ENCODE measurements at places on chromosomes 6 and 20.
A peak's percentile ranks its signal among the peaks of the same experiment; 100 is the strongest.

DNA sequence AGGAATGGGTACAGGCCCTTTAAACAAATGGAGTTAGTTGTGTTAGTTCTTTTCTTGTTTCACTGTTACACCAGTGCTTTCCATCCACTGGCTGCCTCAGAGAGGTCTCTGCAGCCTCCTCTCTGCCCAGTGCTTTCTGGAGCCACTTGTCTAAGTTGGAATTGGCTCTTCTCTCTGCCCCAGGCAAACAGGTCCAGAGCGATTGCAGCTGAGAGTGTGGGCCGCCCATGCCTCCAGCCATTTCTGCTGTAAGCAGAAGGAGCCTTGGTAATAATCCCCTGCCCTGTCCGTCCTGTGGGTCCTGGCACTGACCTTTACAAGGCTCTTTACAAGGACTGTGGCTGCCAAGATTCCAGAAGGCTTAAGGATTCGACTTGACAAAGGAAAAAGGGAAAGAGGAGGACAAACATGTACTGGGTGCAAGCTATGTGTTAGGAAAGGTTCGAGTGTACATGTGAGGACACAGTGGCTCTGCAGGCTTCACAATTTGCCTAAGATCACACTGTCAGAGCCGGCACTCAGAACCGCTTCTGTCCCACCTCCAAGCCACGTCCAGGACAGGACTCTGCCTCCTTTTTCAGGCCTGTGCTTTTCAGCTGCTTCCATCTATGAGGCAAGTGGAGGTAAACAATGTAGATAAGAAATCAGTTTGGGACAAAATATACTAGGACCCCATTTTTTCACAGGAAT, 88.5 kb downstream of the POPDC3 start:
- H3K4me1 ChIP-seq: peaks cover 2% of the 10 kb centered on the region
- no peak overlapping the region for H3K4me3 ChIP-seq
- no peak for DNase-seq
- H3K27ac ChIP-seq: no peak overlapping the region
- H3K36me3 ChIP-seq: no peaks in the 10 kb centered on the region

- H3K4me3 ChIP-seq: peak overlapping the region; percentile 28
- no peaks in the 10 kb centered on the region for H3K36me3 ChIP-seq
- H3K27ac ChIP-seq: no peak overlapping the region
- H3K4me1 ChIP-seq: no peaks in the 10 kb centered on the region
- H3K27me3 ChIP-seq: no peaks in the 10 kb centered on the region
Observed at GRCh38 chr20:23161244-23161891, 75.2 kb upstream of the CD93 start.

DNA sequence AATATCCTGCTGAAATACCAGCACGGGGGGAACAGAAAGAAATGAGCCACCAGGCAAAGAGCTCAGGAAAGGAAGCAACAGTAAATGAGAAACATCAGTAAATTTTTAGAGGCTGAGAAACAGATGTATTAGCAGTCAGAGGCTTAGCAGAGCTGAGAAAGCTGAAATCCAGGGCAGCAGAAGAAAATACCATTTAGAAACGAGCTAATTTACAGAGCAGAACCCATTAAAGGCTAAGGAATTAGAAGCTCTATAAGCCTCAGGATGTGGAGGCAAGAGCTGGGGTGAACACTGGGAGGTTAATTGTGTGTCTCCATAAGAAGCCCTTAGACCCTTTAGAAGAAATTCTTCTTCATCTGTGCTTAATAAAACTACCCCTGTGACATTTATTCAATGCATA, 178.6 kb upstream of the RGS17 start:
- H3K36me3 ChIP-seq: no peaks in the 10 kb centered on the region
- H3K4me1 ChIP-seq: no peaks in the 10 kb centered on the region
- H3K27me3 ChIP-seq: no peaks in the 10 kb centered on the region
- DNase-seq: no peak
- no peak overlapping the region for H3K27ac ChIP-seq

DNA sequence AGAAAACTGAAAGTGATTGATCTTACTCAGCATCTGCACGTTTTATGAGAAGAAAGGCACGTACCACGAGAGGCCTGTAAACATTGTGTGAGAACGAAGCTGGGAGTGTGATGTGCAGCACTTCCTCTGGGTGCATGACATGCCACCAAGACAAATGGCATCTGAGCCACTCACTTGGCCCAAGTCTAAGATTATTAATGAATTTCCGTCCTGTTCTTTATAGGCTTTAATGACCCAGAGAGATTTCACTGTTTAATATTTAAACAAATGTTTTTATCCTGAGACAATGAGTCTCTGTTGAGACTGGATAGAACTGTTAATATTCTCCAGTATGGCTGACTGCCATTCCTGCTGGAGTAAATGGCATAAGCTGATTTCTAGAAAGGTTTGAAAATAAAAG, 172.6 kb upstream of the PHACTR1 start:
- H3K27ac ChIP-seq: no peak overlapping the region
- no peaks in the 10 kb centered on the region for H3K36me3 ChIP-seq
- no peak for DNase-seq
- no peaks in the 10 kb centered on the region for H3K27me3 ChIP-seq

DNA sequence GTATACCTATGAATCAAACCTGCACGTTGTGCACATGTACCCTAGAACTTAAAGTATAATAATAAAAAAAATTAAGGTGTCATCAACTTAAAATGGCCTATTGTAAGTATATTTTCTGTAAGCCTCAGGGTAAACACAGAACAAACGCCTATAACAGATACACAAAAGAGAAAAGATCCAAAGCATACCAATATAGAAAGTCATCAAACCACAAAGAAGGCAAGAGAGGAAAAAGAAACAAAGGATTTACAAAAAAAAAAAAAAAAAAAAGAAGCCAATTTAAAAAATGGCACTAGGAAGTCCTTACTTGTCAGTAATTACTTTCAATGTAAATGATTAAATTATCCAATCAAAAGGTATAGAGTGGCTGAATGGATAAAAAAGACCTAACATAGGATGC, 24.6 kb upstream of the ASF1A start:
- no peak for DNase-seq
- H3K4me1 ChIP-seq: no peaks in the 10 kb centered on the region
- H3K27me3 ChIP-seq: no peaks in the 10 kb centered on the region
- H3K4me3 ChIP-seq: no peak overlapping the region
- H3K36me3 ChIP-seq: no peaks in the 10 kb centered on the region

- no peaks in the 10 kb centered on the region for H3K4me1 ChIP-seq
- peaks cover 7% of the 10 kb centered on the region for H3K36me3 ChIP-seq
- no peak overlapping the region for H3K4me3 ChIP-seq
- DNase-seq: no peak
- no peak overlapping the region for H3K27ac ChIP-seq
- H3K27me3 ChIP-seq: no peaks in the 10 kb centered on the region
Observed at GRCh38 chr6:116579143-116579542, 7.8 kb downstream of the RWDD1 start.

GRCh38 chr6:157139054-157139708, 184.1 kb downstream of the TMEM242 start:
- peaks cover 7% of the 10 kb centered on the region for H3K36me3 ChIP-seq
- H3K4me1 ChIP-seq: no peaks in the 10 kb centered on the region
- no peaks in the 10 kb centered on the region for H3K27me3 ChIP-seq
- no peak overlapping the region for H3K4me3 ChIP-seq
- DNase-seq: no peak
- H3K27ac ChIP-seq: no peak overlapping the region

GRCh38 chr6:10248378-10248843, 166.5 kb downstream of the TFAP2A start:
- H3K4me3 ChIP-seq: no peak overlapping the region
- DNase-seq: peak; percentile 51
- no peaks in the 10 kb centered on the region for H3K36me3 ChIP-seq
- H3K4me1 ChIP-seq: no peaks in the 10 kb centered on the region

GRCh38 chr20:37533154-37533715, 5.6 kb upstream of the BLCAP start:
- no peak overlapping the region for H3K27ac ChIP-seq
- H3K4me1 ChIP-seq: peaks cover 5% of the 10 kb centered on the region
- H3K27me3 ChIP-seq: no peaks in the 10 kb centered on the region

DNA sequence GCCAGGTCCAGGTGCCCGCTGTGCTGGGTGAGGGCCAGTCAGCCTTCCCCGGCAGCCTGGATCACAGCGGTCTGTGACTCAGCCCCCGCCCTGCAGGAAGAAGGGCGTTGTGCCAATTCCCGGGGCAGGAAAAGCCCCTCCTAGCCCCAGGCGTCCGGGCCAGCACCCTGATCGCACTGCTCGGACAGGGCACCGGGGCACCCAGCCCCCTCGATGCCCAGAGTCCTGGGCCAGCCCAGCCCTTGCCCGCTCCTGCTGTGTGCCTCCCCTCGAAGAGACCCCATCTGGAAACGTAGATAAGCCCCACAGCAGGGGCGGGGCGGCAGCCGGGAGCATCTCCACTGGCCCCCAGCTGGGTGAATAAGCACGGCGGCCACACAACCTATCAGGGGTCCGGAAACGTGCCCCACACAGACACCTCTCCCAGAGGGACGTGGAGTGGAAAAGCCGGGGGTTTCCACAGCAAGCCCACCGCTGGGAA, 9.9 kb downstream of the LAMA5 start:
- H3K27me3 ChIP-seq: no peaks in the 10 kb centered on the region
- H3K36me3 ChIP-seq: peaks cover 53% of the 10 kb centered on the region
- no peak overlapping the region for H3K27ac ChIP-seq
- peaks cover 39% of the 10 kb centered on the region for H3K4me1 ChIP-seq
- no peak overlapping the region for H3K4me3 ChIP-seq
- DNase-seq: no peak

DNA sequence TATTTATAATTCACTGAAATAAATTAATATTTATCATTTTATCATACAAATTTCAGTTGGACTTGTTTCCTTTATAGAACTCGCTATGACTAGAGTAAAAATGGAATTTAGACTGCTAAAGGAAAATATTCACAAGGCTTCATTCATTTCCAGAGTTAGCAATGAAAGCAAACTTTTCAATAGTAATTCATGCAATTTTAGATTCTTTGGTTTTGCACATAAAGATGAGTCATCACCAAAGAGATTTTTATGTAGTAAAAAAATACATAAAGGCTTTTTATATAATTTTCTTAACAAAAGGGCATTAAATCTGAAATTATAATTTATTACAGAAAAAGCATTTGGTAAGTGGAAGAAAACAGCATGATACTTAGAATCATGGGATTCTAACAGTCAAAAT, 37.2 kb upstream of the STXBP5 start:
- no peaks in the 10 kb centered on the region for H3K27me3 ChIP-seq
- H3K4me3 ChIP-seq: no peak overlapping the region
- DNase-seq: no peak
- no peaks in the 10 kb centered on the region for H3K4me1 ChIP-seq
- H3K27ac ChIP-seq: no peak overlapping the region
- H3K36me3 ChIP-seq: no peaks in the 10 kb centered on the region

GRCh38 chr6:121799574-121799973, 364.1 kb downstream of the GJA1 start:
- no peaks in the 10 kb centered on the region for H3K27me3 ChIP-seq
- no peak overlapping the region for H3K4me3 ChIP-seq
- no peak for DNase-seq
- no peaks in the 10 kb centered on the region for H3K36me3 ChIP-seq

DNA sequence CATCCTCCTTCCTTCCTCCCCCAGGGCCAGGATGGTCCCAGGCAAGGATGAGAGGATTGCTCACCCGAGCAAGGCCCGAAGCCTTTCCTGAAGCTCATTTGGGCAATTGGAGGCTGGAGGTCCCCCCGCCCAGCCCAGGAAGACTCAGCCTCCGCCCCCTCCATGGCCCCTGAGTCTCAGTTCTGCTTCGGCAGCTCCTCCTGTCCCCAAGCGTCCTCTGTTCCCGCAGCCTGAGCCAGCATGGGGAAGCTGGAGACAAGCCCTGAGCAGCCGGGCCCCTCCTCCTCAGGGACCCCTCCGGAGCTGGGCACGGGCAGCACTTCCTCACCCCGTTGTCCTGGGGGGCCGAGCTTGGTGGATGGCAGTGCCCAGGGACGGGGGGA, 26.0 kb downstream of the SLC17A9 start:
- no peak for DNase-seq
- H3K36me3 ChIP-seq: no peaks in the 10 kb centered on the region
- peaks cover 19% of the 10 kb centered on the region for H3K27me3 ChIP-seq
- H3K4me1 ChIP-seq: no peaks in the 10 kb centered on the region

GRCh38 chr20:59406446-59406845, 106.0 kb downstream of the EDN3 start:
- no peak overlapping the region for H3K4me3 ChIP-seq
- no peaks in the 10 kb centered on the region for H3K4me1 ChIP-seq
- no peaks in the 10 kb centered on the region for H3K36me3 ChIP-seq
- no peak overlapping the region for H3K27ac ChIP-seq

GRCh38 chr20:22720206-22720605, 135.8 kb upstream of the FOXA2 start:
- no peak overlapping the region for H3K27ac ChIP-seq
- H3K4me1 ChIP-seq: no peaks in the 10 kb centered on the region
- no peaks in the 10 kb centered on the region for H3K36me3 ChIP-seq
- no peaks in the 10 kb centered on the region for H3K27me3 ChIP-seq
- no peak overlapping the region for H3K4me3 ChIP-seq
- no peak for DNase-seq

GRCh38 chr20:50292591-50293283, 102.1 kb downstream of the CEBPB start:
- peak; percentile 50 for DNase-seq
- H3K4me1 ChIP-seq: peaks cover 6% of the 10 kb centered on the region
- no peaks in the 10 kb centered on the region for H3K27me3 ChIP-seq
- no peak overlapping the region for H3K27ac ChIP-seq

- H3K27me3 ChIP-seq: peaks cover 11% of the 10 kb centered on the region
- H3K36me3 ChIP-seq: no peaks in the 10 kb centered on the region
- DNase-seq: no peak
- H3K4me3 ChIP-seq: peak overlapping the region; percentile 72
- H3K4me1 ChIP-seq: no peaks in the 10 kb centered on the region
- no peak overlapping the region for H3K27ac ChIP-seq
Observed at GRCh38 chr6:150600010-150600300, 270 bp downstream of the PLEKHG1 start.

- H3K27ac ChIP-seq: peak overlapping the region; percentile 85
- peaks cover 2% of the 10 kb centered on the region for H3K36me3 ChIP-seq
- H3K27me3 ChIP-seq: no peaks in the 10 kb centered on the region
- peaks cover 4% of the 10 kb centered on the region for H3K4me1 ChIP-seq
- DNase-seq: no peak
Observed at GRCh38 chr6:127343809-127344659, 625 bp upstream of the ECHDC1 start.

DNA sequence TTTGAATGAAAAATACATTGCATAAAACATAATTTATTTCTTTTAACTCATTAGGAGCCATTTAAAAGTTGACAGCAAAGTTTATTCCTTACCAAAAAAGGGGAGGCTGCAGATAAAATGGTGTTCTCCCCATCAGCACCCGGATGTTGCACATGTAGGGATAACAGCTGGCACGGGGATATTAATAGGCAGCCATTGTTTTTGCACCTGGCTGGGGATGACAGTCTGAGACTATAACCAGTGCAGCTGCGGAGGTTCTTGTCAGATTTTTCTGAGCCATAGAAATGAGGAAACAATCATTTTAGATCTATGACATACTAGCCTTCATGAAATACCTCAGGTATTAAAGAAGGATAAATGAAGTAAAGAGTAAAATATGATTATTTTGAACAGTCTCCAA, 20.1 kb upstream of the HECA start:
- H3K4me3 ChIP-seq: no peak overlapping the region
- H3K36me3 ChIP-seq: no peaks in the 10 kb centered on the region
- H3K4me1 ChIP-seq: peaks cover 2% of the 10 kb centered on the region

GRCh38 chr6:15364401-15365037, 118.7 kb downstream of the JARID2 start:
- no peaks in the 10 kb centered on the region for H3K36me3 ChIP-seq
- no peak for DNase-seq
- H3K27ac ChIP-seq: no peak overlapping the region
- H3K4me1 ChIP-seq: peaks cover 9% of the 10 kb centered on the region
- no peak overlapping the region for H3K4me3 ChIP-seq

All from trophoblast cell (in vitro differentiated cells and primary cell).